ENCODE measurements at places on chromosomes 16 and 17. TPM values are rescaled to one million over a fixed set of nuclear protein-coding genes. Genes with fewer than 3 reads are reported as not detected.

The GPR142 gene
- total RNA-seq: not detected

The ACSM5 gene
- not detected for total RNA-seq

The FBXL16 gene
- total RNA-seq: 1.7 TPM

DNA sequence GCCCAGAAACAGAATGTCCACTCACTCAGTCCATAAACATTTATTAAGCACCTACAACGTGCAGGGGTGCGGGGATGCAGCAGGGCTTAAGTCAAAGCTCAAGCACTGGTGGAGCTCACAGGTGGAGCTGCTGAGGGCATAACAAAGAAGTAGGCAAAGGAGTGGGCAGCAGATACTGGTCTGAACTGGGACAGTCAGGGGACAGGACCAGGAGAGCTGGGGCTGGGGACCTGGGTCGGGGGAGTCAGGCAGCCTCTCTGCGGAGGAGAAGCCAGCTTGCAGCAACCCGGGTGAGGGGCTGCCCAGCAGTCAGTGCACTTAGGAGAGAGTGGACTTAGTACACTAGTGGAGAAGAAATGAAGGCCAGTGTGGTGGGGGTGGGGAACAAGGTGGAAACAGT, 10.0 kb upstream of the TNFRSF13B start:
- H3K27me3 ChIP-seq: peaks cover 37% of the 10 kb centered on the region
- H3K4me1 ChIP-seq: peaks cover 10% of the 10 kb centered on the region
- DNase-seq: no peak
- H3K4me3 ChIP-seq: no peak overlapping the region
- H3K36me3 ChIP-seq: no peaks in the 10 kb centered on the region

The ICAM2 gene
- total RNA-seq: 0.33 TPM

The SOST gene
- total RNA-seq: not detected

- H3K4me3 ChIP-seq: no peak overlapping the region
- no peaks in the 10 kb centered on the region for H3K27me3 ChIP-seq
- no peaks in the 10 kb centered on the region for H3K36me3 ChIP-seq
- peak; percentile 55 for DNase-seq
Observed at GRCh38 chr17:66275651-66276050, 26.8 kb upstream of the PRKCA start.

DNA sequence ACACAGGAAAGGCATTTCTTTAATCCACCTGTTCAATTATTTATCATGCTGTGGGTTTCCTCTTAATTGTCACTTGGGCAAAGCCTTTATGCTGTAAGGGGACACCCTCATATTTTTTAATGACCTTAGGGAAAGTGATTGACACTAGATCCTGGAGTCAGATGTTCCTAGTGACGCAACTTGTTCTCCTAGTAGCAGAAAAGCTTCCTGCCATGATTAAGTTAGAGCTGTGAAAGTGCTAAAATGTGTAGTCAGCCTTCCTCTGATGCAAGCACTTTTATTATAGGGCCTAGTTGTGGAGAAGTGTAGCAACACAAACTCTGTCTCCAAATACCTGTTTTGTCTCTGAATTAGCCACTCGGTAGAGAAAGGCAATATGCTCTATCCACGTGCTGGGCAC, 12.3 kb downstream of the TMEM100 start:
- H3K36me3 ChIP-seq: no peaks in the 10 kb centered on the region
- H3K27ac ChIP-seq: no peak overlapping the region
- no peaks in the 10 kb centered on the region for H3K27me3 ChIP-seq
- no peak overlapping the region for H3K4me3 ChIP-seq
- peak; percentile 38 for DNase-seq
- 0 out of 2 replicates have a peak, but pooled peaks cover 4% of the 10 kb centered on the region for H3K4me1 ChIP-seq

DNA sequence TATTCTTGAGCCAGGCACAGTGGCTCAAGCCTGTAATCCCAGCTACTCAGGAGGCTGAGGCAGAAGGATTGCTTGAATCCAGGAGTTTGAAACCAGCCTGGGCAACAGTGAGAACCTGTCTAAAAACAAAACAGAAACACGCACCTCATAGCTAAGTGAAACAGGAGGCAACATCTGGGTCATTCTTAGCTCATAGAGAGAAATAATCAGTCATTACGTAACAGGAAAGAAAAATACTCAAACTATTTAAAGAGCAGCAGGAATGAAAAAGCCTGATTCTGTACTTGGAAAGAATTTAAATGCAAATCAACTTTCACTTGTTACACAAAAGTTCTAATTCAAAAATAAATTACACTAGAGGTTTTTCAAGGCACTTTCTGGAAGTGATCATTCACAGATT, 17.2 kb downstream of the CHCT1 start:
- H3K27me3 ChIP-seq: no peaks in the 10 kb centered on the region
- peaks cover 7% of the 10 kb centered on the region for H3K4me1 ChIP-seq
- H3K27ac ChIP-seq: no peak overlapping the region
- H3K4me3 ChIP-seq: no peak overlapping the region

The TMEM204 gene
- total RNA-seq: 1.2 TPM

GRCh38 chr16:57807968-57808528, 5.8 kb upstream of the KIFC3 start:
- 0 out of 2 replicates have a peak overlapping the region, but pooled peaks have one; percentile 17 for H3K4me3 ChIP-seq
- DNase-seq: peak; percentile 79

- DNase-seq: no peak
- H3K27ac ChIP-seq: no peak overlapping the region
- H3K4me3 ChIP-seq: no peak overlapping the region
Observed at GRCh38 chr17:75403131-75403530, 2.3 kb downstream of the GRB2 start.

DNA sequence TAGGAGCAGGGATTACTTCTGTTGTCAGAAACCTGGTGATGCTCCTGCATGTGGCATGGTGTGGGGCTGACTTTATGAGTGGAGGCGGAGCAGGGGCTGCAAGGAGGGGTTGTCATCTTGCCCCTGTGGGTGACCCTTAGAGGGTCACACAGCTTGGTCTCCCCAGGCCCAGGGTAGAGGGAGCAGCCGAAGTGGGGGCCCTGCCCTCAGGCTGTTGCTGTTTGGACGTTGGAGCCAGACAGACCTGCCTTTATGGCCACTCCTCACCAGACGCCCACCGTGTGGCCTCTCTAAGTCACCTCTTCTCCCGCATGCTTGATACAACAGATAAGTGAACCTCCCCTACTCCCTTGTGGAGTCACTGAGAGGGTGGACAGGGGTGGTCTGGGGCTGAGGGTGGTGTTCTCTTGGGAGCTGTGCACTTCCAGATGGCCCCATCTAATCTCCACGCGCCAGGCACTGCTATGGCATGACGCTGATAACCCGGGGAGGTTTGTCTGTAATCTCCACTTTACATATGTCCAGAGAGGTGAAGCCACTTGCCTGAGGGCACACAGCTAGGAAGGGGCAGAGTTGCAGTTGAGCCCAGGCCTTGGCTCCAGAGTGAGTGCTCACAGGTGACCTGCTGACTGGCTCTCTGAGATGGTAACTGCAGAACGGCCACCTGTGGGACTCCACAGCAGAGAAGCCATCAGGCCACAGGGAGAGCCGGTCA, 10.0 kb downstream of the MAP2K3 start:
- H3K27me3 ChIP-seq: 0 out of 2 replicates have a peak, but pooled peaks cover 2% of the 10 kb centered on the region
- no peak overlapping the region for H3K4me3 ChIP-seq

DNA sequence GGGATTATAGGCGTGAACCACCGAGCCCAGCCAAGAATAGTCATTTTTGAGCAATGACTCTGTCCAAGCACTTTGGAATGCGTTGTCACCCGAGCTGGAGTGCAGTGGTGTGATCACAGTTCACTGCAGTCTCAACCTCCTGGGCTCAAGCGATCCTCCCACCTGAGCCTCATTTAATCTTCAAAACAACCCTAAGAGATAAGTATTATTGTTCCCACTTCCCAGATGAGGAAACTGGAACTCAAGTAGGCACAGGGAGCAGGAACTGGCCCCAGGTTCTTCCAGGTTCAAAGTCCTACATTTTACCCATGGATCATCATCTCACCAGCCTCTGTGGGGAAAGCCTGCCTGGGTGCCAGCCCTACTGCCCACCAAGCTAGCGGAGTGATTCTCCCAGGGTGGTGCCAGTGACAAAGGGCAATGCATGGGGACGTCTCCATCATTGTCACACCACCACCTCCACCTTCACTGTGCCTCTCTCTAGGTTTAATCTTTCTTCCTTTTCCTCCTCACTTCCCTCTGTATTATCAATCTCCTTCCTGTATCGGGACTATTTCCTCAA, 11.3 kb upstream of the RNF157 start:
- no peak overlapping the region for H3K4me3 ChIP-seq
- no peaks in the 10 kb centered on the region for H3K36me3 ChIP-seq
- H3K27me3 ChIP-seq: no peaks in the 10 kb centered on the region
- no peak for DNase-seq
- no peak overlapping the region for H3K27ac ChIP-seq

DNA sequence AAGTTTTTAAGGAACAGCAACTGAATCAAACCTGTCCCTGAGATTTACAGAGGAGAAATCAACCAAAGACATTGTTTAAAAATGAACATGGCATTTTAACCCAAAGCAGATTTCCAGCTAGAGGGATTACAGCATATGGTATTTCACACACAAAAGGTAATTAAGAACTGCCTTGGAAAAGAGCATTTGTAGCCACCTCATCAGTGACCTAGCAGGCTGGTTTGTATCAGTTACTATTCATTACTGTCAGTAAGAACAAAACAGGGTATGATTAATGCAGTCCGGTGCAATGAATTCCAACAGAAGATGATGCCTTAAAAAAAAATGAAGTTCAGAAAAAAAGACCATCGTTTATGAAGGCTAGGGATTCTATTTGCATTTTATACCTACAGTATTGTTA, 219.9 kb downstream of the CHD9NB start:
- H3K27ac ChIP-seq: no peak overlapping the region
- no peaks in the 10 kb centered on the region for H3K4me1 ChIP-seq
- no peak overlapping the region for H3K4me3 ChIP-seq
- H3K36me3 ChIP-seq: no peaks in the 10 kb centered on the region
- no peak for DNase-seq

DNA sequence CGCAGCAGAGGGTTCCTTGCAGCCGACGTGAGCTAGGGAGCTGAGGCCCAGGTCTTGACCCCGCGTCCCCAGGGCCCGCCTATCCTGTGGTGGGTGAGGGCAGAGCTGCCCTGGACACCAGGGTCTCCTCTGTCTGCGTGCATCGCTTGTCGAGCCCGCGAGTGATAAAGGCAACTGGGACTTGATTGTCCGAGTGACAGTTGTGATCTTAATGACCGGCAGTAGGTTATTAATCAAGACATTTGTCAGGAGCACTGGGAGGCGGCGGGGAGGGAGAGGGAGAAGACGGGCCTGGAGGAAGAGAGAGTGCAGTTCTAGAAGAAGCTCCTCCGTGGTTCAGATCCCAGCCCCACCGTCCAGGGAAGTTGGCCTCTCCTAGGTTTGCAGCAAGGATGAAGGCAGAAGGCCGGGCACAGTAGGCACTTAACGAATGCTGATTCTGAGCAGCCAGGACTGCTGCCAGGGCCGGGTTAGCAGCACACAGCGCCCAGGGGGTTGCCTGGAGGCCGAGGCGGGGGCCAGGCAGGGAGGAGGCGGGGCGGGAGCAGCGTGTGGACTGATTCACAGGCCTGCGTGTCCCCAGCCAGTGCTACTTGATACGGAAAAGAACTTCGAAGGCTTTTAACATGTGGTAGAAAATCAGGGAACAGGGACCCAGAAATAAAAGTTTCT, 11.3 kb upstream of the GSE1 start:
- no peak overlapping the region for H3K4me3 ChIP-seq
- no peaks in the 10 kb centered on the region for H3K36me3 ChIP-seq
- H3K27me3 ChIP-seq: no peaks in the 10 kb centered on the region
- H3K4me1 ChIP-seq: peaks cover 30% of the 10 kb centered on the region

- H3K4me3 ChIP-seq: no peak overlapping the region
- H3K4me1 ChIP-seq: peaks cover 8% of the 10 kb centered on the region
- no peak overlapping the region for H3K27ac ChIP-seq
- H3K27me3 ChIP-seq: no peaks in the 10 kb centered on the region
Observed at GRCh38 chr17:40485851-40486521, 15.4 kb downstream of the TNS4 start.

GRCh38 chr17:5344914-5345313, 62.8 kb downstream of the RABEP1 start:
- no peak for DNase-seq
- no peaks in the 10 kb centered on the region for H3K27me3 ChIP-seq
- no peak overlapping the region for H3K4me3 ChIP-seq

GRCh38 chr17:79666111-79666510, 55.3 kb upstream of the RBFOX3 start:
- H3K27me3 ChIP-seq: peaks cover 34% of the 10 kb centered on the region
- H3K4me1 ChIP-seq: no peaks in the 10 kb centered on the region
- no peak overlapping the region for H3K4me3 ChIP-seq
- no peak overlapping the region for H3K27ac ChIP-seq
- no peaks in the 10 kb centered on the region for H3K36me3 ChIP-seq

DNA sequence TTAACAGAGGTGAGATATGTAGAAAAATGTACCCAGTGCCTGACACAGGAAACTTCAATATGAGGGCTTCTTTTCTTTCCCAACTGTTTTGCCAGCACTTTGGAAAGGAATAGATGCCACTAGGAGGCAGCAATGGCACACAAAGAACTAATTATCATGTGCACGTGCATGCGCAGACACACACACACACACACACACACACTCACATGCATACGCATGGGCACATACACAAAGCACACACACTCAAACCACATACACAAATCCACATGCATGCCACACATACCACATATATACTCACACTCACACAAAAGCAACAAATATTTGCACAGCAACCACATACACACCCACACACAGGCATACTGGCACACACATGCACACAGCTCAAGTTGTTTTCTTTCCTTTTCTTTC, 8.8 kb upstream of the CEP112 start:
- H3K4me3 ChIP-seq: no peak overlapping the region
- DNase-seq: peak; percentile 81
- no peaks in the 10 kb centered on the region for H3K27me3 ChIP-seq
- H3K27ac ChIP-seq: no peak overlapping the region

The ABCC6 gene
- 1.7 TPM for total RNA-seq

- peaks cover 14% of the 10 kb centered on the region for H3K36me3 ChIP-seq
- peaks cover 36% of the 10 kb centered on the region for H3K4me1 ChIP-seq
- DNase-seq: no peak
- H3K4me3 ChIP-seq: no peak overlapping the region
- peak overlapping the region; percentile 83 for H3K27ac ChIP-seq
Observed at GRCh38 chr16:27318392-27319256, 4.8 kb downstream of the IL4R start.

DNA sequence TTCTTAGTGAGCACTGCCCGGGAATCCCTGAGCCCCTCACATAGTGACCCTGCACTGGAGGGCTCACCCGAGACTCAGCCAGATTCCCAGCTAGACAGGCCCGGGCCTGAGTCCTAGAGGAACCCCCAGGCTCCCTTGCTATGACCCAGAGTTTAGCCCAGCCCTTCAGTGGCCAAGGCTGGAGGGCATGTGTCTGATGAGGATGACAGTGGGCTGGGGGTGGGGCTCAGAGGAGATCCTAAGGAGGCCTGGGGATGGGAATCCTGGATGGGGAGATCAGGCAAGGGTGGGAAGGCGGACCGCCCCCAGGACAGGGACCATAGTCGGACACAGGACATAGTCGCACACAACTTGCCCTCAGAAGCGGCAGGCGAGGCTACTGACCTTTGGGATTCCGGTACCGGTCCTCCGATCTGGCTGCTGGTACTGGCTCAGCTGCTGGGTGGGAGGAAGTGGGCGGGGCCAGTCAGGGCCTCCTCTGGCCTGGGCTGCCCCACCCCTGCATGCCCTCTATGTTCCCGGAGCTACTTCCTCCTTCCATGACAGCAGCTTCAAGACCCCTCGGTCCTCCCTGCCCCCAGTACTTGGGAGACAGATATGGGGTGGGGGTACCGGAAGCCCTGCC, 1.1 kb downstream of the CD79B start:
- H3K27ac ChIP-seq: no peak overlapping the region
- H3K27me3 ChIP-seq: no peaks in the 10 kb centered on the region
- no peak overlapping the region for H3K4me3 ChIP-seq
- peaks cover 9% of the 10 kb centered on the region for H3K4me1 ChIP-seq

The GPR179 gene
- not detected for total RNA-seq

The MAF gene
- total RNA-seq: 3.2 TPM
